ENCODE measurements at places on chromosomes 4 and X.

GRCh38 chrX:39149761-39150160, 348.5 kb downstream of the MID1IP1 start:
- peak; percentile 24 for DNase-seq

- DNase-seq, result peak; percentile 65
Observed at GRCh38 chr4:143424276-143424675, 87.6 kb downstream of the GAB1 start.

GRCh38 chr4:83449009-83449408, 6.6 kb downstream of the HELQ start:
- DNase-seq, result no peak

DNA sequence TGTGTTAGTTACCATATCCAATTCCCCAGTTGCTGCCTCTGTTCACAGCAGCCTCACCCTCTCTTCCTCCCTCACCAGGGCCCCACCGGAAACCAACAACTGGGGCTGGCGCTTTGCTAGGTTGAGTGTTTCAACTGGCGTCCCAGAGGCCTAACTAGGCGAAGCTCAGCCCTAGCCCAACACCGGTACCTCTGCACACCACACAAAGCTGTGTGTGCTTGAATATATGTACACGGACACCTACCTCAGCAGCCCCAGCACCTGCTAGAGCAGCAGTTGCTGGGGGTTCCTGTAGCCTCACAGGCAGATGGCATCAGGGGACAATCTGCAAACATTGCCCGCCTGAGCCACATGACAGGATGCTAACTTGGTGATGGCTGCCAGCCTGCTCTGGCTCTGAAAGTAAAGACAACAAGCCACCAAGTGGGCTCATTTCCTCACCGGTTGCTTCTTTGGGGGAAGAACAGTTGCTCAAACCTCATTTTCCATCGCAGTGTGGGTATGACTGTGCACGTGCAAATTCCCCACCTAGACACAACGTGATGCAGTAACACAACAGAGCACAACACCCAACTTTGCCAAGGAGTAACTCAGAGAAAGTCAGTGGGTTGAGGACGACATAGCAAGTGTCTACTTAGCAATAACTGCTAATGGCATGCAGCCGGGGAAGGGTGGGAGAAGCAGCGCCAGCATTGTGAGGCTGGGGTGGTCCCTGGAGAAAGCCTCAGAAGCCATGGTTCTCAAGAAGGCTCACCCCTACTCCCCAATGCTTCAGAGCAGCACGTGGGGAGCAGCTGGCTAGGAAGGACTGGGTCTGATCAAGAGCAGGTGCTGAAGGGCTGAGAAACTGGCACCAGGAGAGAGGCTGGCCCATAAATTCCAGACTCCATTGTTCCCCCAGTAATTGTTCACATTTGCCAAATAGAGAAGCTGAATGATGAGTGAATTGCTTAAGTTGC, 139.5 kb downstream of the SH3KBP1 start:
- no peak for DNase-seq

DNA sequence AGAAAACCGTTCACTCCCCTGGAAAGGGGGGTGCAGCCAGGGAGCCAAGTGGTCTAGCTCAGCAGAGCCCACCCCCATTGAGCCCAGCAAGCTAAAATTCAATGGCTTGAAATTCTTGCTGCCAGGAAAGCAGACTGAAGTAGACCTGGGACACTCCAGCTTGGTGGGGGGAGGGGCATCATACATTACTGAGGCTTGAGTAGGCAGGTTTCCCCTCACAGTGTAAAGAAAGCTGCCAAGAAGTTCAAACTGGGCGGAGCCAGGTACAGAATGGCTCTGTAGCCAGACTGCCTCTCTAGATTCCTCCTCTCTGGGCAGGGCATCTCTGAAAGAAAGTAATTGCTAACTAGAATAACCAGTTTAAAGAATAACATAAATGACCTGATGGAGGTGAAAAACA, 372.3 kb upstream of the F9 start:
- DNase-seq, result no peak

DNA sequence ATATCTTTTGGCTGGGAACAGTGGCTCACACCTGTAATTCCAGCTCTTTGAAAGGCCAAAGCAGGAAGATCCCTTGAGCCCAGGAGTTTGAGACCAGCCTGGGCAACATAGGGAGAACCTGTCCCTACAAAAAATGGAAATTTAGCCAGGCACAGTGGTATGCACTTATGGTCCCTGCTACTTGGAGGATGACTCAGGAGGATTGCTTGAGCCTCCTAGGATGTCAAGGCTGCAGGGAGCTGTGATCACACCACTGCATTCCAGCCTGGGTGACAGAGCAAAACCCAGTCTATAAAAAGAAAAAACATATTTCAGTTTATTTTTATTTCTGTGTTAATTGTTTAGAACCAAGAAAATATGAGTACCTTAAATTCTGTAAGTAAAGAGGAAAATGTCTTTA, 123.7 kb downstream of the CBR4 start:
- DNase-seq, result peak; percentile 62

DNA sequence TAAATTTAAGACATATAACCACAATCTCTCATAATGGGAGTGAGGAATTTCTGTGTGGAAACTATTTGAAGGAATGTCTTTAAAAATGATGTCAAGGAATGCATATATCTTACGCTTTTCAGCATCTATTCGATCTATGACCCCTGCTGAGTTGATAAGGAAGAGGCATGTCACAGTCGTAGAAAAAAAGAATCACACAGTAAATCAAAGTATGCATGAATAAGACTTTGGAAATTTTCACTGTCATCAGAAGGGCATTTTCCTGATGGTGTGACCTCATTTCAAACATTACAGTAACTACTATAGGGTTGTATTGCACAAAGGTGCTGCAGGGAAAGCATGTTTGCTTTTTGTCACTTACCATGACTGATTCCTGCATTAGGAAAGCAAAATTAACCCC, 41.5 kb downstream of the REELD1 start:
- DNase-seq, result peak; percentile 26

- DNase-seq, result peak; percentile 78
Observed at GRCh38 chr4:57098941-57099340, 11.2 kb downstream of the IGFBP7 start.

- no peak for DNase-seq
Observed at GRCh38 chrX:38898261-38898660, 97.0 kb downstream of the MID1IP1 start.

DNA sequence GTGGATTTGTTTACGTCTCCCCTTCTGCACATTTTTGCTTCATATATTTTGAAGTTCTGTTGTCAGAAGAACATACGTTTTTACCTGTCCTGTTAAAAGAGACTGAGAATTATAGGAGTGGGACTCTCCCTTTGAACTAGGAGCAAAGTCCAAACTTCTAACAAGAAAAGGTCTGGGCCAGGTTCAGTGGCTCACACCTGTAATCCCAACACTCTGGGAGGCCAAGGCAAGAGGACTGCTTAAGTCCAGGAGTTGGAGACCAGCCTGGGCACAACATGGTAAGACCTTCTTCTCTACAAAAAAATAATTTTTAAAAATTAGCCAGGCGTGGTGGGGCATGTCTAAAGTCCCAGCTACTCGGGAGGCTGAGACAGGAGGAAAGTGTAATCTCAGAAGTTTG, 15.8 kb downstream of the LIN54 start:
- no peak for DNase-seq

DNA sequence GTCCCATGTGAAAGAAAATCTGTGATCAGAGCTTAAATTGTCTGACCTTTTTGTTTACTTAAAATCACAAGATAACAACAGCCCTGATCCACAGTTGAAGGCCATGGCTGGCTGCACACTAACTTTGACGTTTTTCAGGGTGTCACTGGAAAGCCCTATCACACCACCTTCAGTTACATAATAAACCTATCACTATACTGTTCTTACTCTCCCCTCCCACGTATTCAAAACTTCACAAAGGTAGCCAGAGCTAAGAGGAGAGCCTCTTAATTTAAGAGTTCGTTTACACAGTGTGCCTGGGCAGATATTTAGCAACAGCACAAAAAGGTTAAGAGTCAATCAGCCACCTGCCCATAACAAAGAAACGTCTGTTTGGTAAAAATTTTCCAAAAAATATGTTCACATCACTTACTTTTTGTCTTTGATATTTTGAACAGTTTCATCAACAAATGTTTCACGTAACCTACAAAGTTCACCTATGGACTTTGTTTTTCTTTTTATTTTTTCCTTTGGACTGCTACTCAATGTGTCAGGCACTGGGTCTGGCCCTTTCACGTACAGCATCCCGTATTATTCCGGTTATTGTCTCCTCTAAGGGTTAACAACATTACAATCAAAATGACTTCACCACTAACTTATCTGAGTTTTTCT, 25.0 kb downstream of the RFC1 start:
- DNase-seq, result no peak

DNA sequence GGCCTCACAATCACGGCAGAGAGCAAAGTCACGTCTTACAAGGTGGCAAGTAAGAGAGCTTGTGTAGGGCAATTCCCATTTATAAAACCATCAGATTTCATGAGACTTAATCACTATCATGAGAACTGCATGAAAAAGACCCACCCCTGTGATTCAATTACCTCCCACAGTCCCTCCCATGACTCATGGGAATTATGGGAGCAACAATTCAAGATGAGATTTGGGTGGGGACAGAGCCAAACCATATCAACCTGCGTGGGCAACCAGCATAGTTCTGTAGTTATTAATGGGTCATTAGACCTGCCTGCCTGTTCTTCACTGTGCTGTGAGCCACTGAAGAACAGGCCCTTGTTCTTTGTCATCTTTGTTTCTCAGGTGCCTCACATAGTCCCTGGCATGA, 593.7 kb upstream of the BOD1L1 start:
- no peak for DNase-seq

- DNase-seq, result peak; percentile 52
Observed at GRCh38 chr4:156829201-156829873, 142.3 kb downstream of the PDGFC start.

GRCh38 chr4:88447371-88448095, 9.4 kb upstream of the HERC5 start:
- DNase-seq, result no peak

DNA sequence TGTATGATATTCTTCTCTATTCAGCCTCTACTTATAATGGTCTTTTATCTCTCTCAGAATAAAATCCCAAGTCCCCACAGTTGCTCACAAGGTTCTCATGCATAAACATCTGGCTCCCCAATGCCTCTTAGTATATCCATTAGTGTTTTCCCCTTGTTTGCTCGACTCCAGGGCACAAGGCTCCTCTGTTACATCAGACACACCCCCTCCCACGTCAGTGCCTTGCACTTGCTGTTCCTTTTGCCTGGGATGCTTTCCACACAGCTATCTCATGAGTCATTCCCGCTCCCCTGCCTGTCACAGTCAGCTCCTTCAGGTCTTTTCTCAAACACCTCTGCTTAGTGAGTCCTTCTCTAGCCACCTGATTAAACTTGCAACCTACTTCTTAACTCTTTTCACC, 260.2 kb downstream of the IL1RAPL1 start:
- DNase-seq, result no peak

GRCh38 chr4:8343967-8344331, 74.4 kb downstream of the HTRA3 start:
- no peak for DNase-seq

- DNase-seq, result no peak
Observed at GRCh38 chr4:48032721-48033120, 16.1 kb downstream of the NIPAL1 start.

GRCh38 chrX:54085666-54086065, 41.4 kb upstream of the PHF8 start:
- DNase-seq, result no peak

- DNase-seq, result no peak
Observed at GRCh38 chr4:41715155-41715554, 33.4 kb downstream of the PHOX2B start.

GRCh38 chr4:87416965-87417364, 5.4 kb upstream of the NUDT9 start:
- no peak for DNase-seq

DNA sequence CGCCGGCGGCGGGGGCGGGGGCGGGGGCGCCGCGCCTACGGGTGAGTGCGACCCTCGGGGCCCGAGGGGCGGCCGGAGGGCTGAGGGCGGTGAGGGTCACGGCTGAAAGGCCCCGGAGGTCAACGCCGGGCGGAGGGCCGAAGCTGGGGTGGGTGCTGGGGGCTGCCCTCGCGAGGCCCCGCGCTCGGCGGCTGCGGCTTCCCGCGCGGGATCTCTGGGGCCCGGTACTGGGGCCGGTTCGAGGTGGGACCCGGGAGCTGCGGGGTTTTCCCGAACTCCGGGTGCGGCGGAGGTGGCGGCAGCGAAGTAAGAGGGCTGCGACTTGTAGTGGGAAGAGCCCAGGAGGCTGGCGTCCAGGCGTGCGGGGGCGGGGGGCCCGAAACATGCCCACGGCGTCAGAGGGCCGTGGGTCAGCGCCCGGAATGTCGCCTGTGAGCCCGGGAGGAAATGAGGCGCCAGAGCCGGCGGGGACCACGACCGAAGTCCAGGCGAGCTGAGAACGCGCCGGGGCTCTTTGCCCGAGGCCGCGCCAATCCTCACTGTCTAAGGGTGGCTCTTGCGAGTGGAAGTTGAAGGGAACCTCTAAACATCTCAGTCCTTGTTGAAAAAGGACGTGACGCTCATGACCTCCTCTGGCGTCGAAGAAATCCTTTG, 407 bp downstream of the IL13RA1 start:
- DNase-seq, result peak; percentile 20

DNA sequence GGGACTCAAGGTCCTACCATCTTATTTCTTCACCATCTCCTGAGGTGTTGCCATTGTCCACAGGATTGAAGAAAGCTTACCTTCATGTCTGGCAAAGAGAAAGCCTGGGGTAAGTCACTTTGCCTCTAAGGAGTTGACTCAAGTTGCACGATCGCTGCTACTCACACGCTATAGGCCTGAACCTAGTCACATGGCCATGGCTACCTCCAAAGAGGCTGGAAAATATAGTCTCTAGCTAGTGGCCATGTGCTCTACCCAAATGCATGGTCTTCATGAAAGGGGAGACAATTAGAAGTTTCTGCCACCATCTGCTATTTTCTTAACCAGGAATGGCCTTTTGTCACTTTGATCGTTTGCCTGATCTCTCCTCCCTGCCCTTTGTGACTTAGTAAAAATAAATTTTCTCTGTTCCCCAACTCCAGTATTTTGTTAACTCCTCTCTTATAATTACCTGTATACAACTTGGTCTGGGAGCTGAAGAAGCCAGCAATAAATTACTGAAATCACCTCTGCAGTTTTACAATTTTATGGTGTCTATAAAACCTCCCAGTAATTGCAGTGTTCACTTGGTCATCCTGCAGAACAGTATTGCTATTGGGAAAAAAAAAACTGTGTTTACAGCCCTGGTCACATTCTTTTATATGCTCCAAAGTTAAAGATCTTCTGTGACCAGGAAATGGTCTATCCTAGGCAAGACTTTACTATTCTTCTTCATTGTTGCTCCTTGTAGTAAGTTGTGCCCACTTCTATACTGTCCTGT, 126.7 kb upstream of the TSPAN5 start:
- DNase-seq, result no peak

GRCh38 chrX:3393581-3394111, 47.2 kb upstream of the MXRA5 start:
- no peak for DNase-seq

GRCh38 chrX:41377624-41378023, 43.7 kb downstream of the DDX3X start:
- DNase-seq, result no peak

All from LHCN-M2 (cell line).